Upper lobe of left lung (tissue), 6 donors: ENCODE measurements at places on chromosomes 2 and 18. TPM values are rescaled to one million over a fixed set of nuclear protein-coding genes. Genes with fewer than 3 reads are reported as not detected.

GRCh38 chr2:3451926-3452671, 67.2 kb downstream of the ADI1 start:
- H3K4me1 ChIP-seq: peaks cover 5% of the 10 kb centered on the region
- DNase-seq: no peak
- no peak overlapping the region for H3K27ac ChIP-seq
- peaks cover 8% of the 10 kb centered on the region for H3K36me3 ChIP-seq
- no peaks in the 10 kb centered on the region for H3K27me3 ChIP-seq
- no peak overlapping the region for H3K4me3 ChIP-seq

GRCh38 chr18:13338318-13338717, 119.8 kb downstream of the LDLRAD4 start:
- H3K4me3 ChIP-seq: no peak overlapping the region
- no peak for DNase-seq
- H3K4me1 ChIP-seq: no peaks in the 10 kb centered on the region
- H3K36me3 ChIP-seq: no peaks in the 10 kb centered on the region
- no peak overlapping the region for H3K27ac ChIP-seq
- no peaks in the 10 kb centered on the region for H3K27me3 ChIP-seq

- no peaks in the 10 kb centered on the region for H3K36me3 ChIP-seq
- no peak overlapping the region for H3K27ac ChIP-seq
- H3K4me1 ChIP-seq: no peaks in the 10 kb centered on the region
- H3K4me3 ChIP-seq: no peak overlapping the region
- no peak for DNase-seq
Observed at GRCh38 chr18:57559314-57559713, 27.2 kb downstream of the FECH start.

DNA sequence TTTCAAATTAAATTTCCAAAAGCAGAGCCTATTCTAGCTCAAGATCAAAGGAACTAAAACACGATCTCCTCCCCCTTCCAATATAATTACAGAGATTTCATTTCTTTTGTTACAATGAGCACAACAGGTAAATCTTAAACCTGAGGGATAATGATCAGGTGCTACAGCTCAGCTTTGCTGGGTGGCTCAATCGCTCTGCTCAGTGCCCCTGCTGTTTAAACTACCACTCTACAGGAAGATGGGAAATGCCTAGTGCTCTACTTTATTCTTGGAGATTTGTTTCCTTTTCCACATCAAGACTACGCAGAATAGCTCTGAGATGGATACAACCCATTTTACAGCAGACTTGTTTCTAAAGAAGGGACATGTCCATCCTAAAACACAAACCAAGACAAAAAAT, 162.3 kb downstream of the TCF4 start:
- no peaks in the 10 kb centered on the region for H3K4me1 ChIP-seq
- H3K27me3 ChIP-seq: no peaks in the 10 kb centered on the region
- H3K27ac ChIP-seq: no peak overlapping the region
- no peak for DNase-seq

DNA sequence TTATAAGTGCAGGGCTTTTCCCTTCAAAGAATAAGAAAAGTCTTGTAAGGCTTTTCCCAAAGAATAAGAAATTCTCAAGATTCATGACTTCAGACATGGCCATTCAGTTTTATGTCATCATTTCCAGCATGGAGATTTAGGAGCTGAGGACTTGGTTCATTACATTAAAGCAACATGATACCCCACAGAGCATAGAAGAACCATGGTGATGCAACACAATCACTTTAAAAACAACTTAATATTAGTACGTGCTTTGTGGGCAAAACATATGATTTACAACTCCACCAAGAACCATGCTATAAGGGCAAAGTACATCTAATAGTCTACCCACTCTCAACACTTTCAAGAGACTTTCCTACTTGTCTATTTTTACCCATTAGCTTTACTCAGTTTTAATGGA, 214.4 kb downstream of the SRBD1 start:
- H3K4me3 ChIP-seq: no peak overlapping the region
- H3K4me1 ChIP-seq: no peaks in the 10 kb centered on the region
- no peaks in the 10 kb centered on the region for H3K27me3 ChIP-seq
- no peak for DNase-seq
- peaks cover 13% of the 10 kb centered on the region for H3K36me3 ChIP-seq

DNA sequence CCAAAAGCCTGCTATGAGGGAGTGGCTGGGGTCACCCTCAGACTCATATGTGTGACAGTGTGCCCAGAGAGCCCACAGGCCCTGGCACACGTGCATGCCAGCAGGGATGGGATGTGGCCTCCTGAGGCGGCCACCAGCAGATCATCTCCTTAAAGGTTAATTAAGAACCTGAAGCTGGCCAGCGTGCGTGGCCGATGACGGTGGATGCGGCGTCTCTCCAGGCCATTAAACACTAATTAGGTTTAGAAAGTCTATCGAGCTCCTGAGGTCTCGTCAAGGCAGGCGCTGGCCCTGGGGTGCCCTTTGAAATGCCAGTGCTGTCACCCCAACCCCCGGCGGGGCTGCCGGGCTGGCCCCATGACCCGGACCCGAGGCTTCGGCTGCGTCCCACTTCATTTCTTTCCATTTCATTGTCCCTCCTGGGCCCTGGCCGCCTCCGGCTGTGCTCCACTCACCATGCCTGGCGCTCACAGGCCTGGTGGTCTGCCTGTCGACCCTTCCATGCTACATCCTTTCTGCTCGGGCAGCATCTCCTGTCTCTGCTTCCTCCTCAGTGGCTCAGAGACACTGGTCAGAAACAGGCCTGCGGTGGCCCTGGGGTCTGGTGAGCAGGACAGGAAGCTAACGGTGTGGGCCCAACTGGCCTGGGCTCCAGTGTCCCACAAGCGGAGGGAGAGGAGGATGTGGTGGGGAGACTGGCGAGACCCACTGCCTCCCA, 228.9 kb downstream of the CELF4 start:
- no peaks in the 10 kb centered on the region for H3K4me1 ChIP-seq
- H3K36me3 ChIP-seq: no peaks in the 10 kb centered on the region
- H3K27ac ChIP-seq: no peak overlapping the region
- no peaks in the 10 kb centered on the region for H3K27me3 ChIP-seq
- H3K4me3 ChIP-seq: no peak overlapping the region

GRCh38 chr2:221189431-221190067, 382.6 kb downstream of the EPHA4 start:
- H3K36me3 ChIP-seq: no peaks in the 10 kb centered on the region
- no peak for DNase-seq
- H3K4me1 ChIP-seq: no peaks in the 10 kb centered on the region
- no peak overlapping the region for H3K27ac ChIP-seq

GRCh38 chr2:75574106-75574505, 13.4 kb upstream of the EVA1A start:
- H3K4me1 ChIP-seq: no peaks in the 10 kb centered on the region
- no peak overlapping the region for H3K4me3 ChIP-seq
- H3K27ac ChIP-seq: peak overlapping the region; percentile 7
- no peaks in the 10 kb centered on the region for H3K36me3 ChIP-seq
- DNase-seq: no peak

- H3K27ac ChIP-seq: peak overlapping the region; percentile 34
- H3K27me3 ChIP-seq: no peaks in the 10 kb centered on the region
- peaks cover 28% of the 10 kb centered on the region for H3K4me1 ChIP-seq
- DNase-seq: no peak
- no peaks in the 10 kb centered on the region for H3K36me3 ChIP-seq
Observed at GRCh38 chr2:235638541-235639427, 144.9 kb downstream of the AGAP1 start.

DNA sequence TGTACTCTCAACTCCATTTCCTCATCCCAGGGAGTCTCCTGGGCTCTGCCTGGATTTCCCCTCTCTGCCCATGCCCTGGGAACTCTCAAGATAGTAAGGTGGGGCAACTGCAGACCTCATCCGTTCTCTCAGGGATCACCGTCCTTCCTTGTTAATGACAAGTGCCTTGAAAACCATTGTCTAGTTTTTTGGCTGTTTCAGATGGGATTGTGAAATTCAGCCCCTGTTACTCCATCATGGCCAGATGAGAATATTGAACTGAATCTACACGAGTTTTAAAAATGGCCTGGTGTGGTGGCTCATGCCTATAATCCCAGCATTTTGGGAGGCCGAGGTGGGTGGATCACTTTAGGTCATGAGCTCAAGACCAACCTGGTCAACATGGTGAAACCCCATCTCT, 665 bp upstream of the HRH4 start:
- H3K36me3 ChIP-seq: no peaks in the 10 kb centered on the region
- H3K27ac ChIP-seq: no peak overlapping the region
- no peaks in the 10 kb centered on the region for H3K4me1 ChIP-seq
- H3K27me3 ChIP-seq: no peaks in the 10 kb centered on the region
- H3K4me3 ChIP-seq: no peak overlapping the region
- DNase-seq: no peak

- H3K4me1 ChIP-seq: no peaks in the 10 kb centered on the region
- no peak overlapping the region for H3K27ac ChIP-seq
- DNase-seq: no peak
- no peaks in the 10 kb centered on the region for H3K27me3 ChIP-seq
Observed at GRCh38 chr2:40178171-40178778, 273.6 kb downstream of the SLC8A1 start.

DNA sequence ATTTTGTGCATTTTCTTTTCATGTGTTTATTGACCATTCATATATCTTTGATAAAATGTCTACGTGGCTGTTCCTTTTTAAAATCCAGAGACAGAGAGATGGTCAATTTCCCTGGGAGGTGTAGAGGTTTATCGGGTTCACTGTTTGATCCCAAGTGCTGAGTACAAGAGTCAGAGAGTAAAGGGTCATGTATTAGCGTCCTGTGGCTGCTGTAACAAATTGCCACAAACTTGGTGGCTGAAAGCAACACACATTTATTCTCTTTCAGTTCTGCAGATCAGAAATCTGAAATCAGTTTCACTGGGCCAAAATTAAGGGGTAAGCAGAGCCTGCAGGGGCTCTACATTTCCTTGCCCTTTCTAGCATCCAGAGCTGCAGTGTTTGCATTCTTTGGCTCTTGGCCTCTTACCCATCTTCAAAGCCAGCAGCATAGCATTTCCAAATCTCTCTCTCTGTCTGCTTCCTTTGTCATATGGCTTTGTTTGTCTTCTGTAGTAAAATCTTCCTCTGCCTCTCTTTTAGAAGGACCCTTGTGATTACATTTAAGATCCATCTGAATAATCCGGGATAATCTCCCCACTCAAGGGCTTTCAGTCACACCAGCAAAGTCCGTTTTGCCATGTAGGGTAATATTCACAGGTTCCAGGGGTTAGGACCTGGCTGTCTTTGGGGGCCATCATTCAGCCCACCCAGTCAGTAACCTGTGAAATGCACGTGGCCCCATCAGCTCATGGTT, 49.9 kb downstream of the TMEM17 start:
- H3K27me3 ChIP-seq: no peaks in the 10 kb centered on the region
- H3K4me1 ChIP-seq: peaks cover 12% of the 10 kb centered on the region
- H3K27ac ChIP-seq: no peak overlapping the region
- DNase-seq: no peak

- DNase-seq: no peak
- H3K4me3 ChIP-seq: no peak overlapping the region
- no peaks in the 10 kb centered on the region for H3K4me1 ChIP-seq
- no peaks in the 10 kb centered on the region for H3K27me3 ChIP-seq
Observed at GRCh38 chr2:134446383-134447017, 192.6 kb downstream of the MGAT5 start.

DNA sequence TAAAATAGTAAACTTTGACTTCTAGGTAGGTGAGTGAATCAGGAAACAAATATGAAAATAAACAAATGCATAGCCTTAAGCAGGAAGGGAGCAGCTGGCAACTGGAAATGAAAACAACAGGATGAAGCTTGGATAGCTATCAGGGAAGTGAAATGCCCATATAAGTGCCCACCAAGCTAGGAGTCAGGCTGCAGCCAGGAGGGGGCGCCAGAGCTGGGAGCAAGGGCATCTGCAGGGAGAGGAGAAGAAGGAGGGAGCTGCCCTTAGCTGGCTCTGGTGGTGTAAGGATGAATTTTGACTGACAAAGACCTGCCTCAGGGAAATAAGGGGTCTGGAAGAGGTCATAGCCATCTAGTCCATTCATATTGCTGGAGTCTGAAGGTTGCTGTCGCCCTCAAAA, 298.3 kb downstream of the TDRD15 start:
- H3K36me3 ChIP-seq: no peaks in the 10 kb centered on the region
- H3K27ac ChIP-seq: no peak overlapping the region
- H3K4me3 ChIP-seq: no peak overlapping the region
- no peaks in the 10 kb centered on the region for H3K4me1 ChIP-seq
- peak; percentile 52 for DNase-seq

- no peaks in the 10 kb centered on the region for H3K27me3 ChIP-seq
- DNase-seq: no peak
- H3K4me3 ChIP-seq: no peak overlapping the region
- H3K27ac ChIP-seq: no peak overlapping the region
- no peaks in the 10 kb centered on the region for H3K36me3 ChIP-seq
Observed at GRCh38 chr2:23655934-23656596, 270.9 kb downstream of the ATAD2B start.

- no peak overlapping the region for H3K27ac ChIP-seq
- H3K4me1 ChIP-seq: no peaks in the 10 kb centered on the region
- H3K36me3 ChIP-seq: no peaks in the 10 kb centered on the region
- DNase-seq: no peak
- H3K27me3 ChIP-seq: no peaks in the 10 kb centered on the region
Observed at GRCh38 chr2:18719978-18720775, 130.8 kb upstream of the NT5C1B start.

DNA sequence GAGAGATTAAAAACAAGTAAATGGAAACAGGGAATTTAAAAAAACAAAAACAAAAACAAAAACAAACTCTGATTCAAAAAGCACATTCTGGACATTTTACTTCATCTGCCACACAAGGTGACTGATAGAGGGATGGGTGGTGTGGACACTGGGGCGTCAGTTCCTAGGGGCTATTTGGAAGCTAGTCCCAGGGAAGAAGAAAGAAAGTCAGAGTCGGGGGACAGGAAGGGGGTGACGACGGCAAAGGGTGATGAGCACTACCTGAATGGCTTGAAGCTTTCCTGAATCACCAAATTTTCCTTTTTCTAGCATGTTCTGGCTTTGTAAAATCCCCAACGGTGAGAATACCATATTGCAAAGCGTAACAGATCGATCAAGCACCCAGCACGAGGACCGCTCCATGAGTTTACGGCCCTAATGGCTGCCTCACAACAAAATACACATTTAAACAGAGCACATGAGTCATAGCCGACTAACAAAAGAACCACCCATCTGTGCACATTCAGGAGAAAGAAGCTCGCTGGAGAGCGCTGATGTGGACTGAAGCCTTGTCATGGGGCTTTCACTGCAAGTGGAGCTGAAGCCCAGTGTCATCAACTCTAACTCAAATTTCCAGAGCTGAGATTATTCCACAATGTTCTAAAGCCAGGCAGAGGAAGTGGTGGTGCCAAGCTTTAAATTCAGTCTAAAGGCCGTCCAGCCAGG, 178.9 kb downstream of the LNPK start:
- H3K36me3 ChIP-seq: no peaks in the 10 kb centered on the region
- H3K4me1 ChIP-seq: no peaks in the 10 kb centered on the region
- H3K4me3 ChIP-seq: no peak overlapping the region
- no peak for DNase-seq
- no peaks in the 10 kb centered on the region for H3K27me3 ChIP-seq

GRCh38 chr2:97714950-97715652, 1.7 kb downstream of the ZAP70 start:
- H3K36me3 ChIP-seq: no peaks in the 10 kb centered on the region
- no peaks in the 10 kb centered on the region for H3K27me3 ChIP-seq
- H3K27ac ChIP-seq: no peak overlapping the region
- H3K4me3 ChIP-seq: peak overlapping the region; percentile 32
- peak; percentile 16 for DNase-seq

Gene STARD6
- total RNA-seq: not detected

Gene PSD4
- total RNA-seq: 49.8 TPM

Gene CDH7
- not detected for total RNA-seq

Gene TEX44
- total RNA-seq: not detected

Gene KCNE4
- total RNA-seq: 0.30 TPM

Gene CMPK2
- total RNA-seq: 22.0 TPM

Gene C2orf76
- total RNA-seq: 3.8 TPM

Gene UGT1A4
- 0.14 TPM for total RNA-seq

Gene TMEM178A
- total RNA-seq: 2.1 TPM

Gene TTN
- total RNA-seq: 119 TPM
